ENCODE measurements at places on chromosomes 11 and 22.

- no peak for DNase-seq
Observed at GRCh38 chr11:64428693-64429092, 69.7 kb downstream of the RPS6KA4 start.

- peak; percentile 28 for DNase-seq
Observed at GRCh38 chr11:14422052-14422813, 63.2 kb upstream of the RRAS2 start.

DNA sequence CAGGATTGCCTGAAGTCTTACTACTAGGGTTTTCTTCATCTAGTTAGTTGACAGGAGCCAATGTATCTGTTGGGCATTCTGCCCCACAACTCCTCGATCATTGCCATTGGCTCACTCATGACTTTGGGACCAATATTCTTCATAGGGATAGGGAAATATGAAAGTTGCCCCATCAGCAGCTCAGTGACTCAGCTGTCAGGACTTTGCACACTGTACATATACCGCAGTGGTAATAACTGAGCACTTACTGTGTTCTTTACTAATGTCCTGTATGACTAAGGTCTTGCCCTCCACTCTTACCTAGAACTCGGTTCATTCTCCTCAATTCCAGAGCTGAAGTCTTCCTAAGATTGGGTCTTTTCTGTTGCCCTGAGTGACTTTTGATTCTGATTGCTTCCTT lies 46.8 kb upstream of the PGR start:
- DNase-seq = no peak

GRCh38 chr11:132410383-132410782 lies 1040.0 kb downstream of the NTM start:
- no peak for DNase-seq

GRCh38 chr11:87660926-87661660 lies 514.1 kb downstream of the RAB38 start:
- peak; percentile 38 for DNase-seq

DNA sequence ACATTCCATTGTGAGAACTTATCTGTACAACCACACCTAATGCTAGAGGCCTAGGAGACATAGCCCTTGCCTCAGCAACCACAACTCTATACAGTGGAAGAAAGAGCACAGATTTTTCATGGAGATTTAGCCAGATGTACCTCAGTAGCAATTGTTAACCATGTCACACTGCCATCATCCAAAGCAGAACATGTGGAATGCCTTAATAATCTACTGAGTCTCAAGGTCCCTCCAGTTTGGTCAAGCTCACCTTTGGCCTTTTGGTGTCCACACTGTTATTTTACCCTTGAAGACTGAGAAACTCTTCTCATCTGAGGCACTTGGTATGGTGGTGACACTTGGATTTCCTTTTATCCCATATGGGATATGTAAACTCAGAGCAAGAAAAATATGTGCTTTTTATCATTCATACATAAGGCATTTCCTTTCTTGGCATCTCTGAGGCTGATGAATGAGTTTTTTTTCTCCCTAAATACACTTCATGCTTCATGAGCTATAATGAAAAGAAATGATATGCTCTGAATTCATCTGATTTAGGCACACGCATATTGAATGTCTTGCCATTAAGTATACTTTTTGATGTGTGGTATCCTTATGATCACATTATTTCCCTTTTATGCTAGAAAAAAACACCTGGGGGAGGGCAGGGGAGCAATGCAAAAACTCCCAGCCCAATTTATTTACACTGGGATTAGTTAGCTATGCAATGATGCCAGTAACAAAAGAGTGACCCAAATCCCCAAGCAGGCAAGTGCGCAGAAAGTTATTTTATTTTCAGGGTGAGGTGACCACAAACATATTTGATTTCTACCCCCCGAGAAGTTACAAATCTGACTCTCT lies 63.3 kb upstream of the ME3 start:
- DNase-seq = no peak

- no peak for DNase-seq
Observed at GRCh38 chr11:10515418-10515817, 25.6 kb downstream of the RNF141 start.

DNA sequence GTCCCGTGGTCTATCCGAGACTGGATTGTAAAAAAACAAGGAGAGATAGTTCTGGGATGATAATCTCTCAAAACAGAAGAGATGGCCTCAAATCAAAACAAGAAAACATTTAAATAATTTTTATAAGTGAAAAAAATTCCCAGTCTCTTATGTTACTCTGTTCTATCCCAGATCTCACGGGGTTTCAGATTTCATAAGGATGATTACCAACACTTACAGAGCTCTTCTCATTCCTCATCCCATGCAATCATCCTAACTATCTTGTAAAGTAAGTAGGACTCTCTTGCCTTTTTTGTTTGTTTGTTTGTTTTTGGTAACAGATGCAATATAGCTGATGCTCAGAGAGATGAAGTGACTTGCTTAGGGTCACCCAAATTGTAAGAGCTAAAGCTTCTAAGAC lies 20.0 kb upstream of the ZBTB16 start:
- no peak for DNase-seq

GRCh38 chr22:46547883-46548244 lies 10.4 kb upstream of the CELSR1 start:
- no peak for DNase-seq

- DNase-seq = no peak
Observed at GRCh38 chr11:92829121-92829520, 140.3 kb upstream of the MTNR1B start.

- no peak for DNase-seq
Observed at GRCh38 chr22:38080850-38081635, 2.9 kb downstream of the SLC16A8 start.

GRCh38 chr11:113623114-113623513 lies 83.0 kb downstream of the TMPRSS5 start:
- DNase-seq = no peak

- DNase-seq = no peak
Observed at GRCh38 chr22:47049078-47049624, 286.7 kb downstream of the TBC1D22A start.

DNA sequence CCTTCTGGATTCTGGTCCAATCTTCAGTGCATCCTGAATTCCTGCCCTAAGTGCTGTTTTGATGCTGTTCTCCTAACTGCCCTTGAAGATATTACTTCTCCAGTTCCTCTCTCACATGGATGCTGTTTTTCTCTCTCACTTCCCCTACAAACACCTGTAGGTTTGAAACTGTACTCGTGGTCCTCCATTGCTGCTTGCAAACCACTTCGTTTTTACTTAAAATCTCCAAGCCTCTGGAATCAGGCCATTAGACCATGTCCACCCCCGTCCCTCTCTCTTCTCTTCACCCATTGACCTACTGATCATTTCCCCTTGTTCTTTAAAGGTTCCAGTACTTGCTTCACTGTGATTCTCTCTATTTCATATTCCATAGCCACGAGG lies 988.1 kb downstream of the NTM start:
- DNase-seq = no peak
